Bronchial epithelial cell (primary cell): ENCODE measurements at places on chromosomes 1 and 21. TPM values are rescaled to one million over a fixed set of nuclear protein-coding genes. Genes with fewer than 3 reads are reported as not detected.

- peak; percentile 37 for DNase-seq
Observed at GRCh38 chr1:227788271-227789083, 27.0 kb upstream of the PRSS38 start.

- DNase-seq, result no peak
Observed at GRCh38 chr1:17080880-17081279, 27.0 kb upstream of the SDHB start.

GRCh38 chr1:28860332-28861073, 48.5 kb downstream of the OPRD1 start:
- DNase-seq, result peak; percentile 78

DNA sequence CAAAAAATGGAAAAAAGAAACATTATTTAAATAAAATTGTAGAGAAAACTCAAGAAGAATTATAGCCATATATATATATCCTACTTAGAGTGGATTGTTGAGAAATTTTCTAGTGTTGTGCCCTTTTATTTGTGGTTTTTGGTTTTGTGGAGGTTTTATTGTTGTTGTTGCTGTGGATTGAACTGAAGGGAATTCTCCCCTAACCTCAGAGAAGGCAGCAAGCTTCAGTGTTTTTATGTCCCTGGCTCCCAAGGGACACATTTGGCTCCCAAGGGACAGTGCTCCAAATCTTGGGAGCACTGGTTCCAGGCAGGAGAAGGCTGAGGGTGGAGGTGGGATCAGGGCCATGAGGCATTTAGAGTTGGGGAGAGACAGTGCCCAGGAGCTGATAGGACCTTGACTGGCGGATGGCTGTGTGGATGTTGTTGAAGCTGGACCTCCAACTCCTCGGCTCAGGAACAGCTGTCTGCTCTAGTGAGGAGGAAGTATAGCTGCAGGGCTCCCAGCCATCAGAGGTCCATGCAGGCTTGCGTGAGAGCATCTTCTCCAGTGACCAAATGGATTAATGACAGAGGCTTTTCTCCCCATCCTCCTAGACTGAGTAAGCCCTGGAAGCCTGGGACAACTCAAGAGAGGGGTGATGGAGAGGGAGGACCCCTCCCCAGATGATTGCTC, 100.5 kb downstream of the TEX35 start:
- DNase-seq, result no peak

GRCh38 chr1:159653201-159653600, 61.2 kb downstream of the CRP start:
- DNase-seq, result no peak

DNA sequence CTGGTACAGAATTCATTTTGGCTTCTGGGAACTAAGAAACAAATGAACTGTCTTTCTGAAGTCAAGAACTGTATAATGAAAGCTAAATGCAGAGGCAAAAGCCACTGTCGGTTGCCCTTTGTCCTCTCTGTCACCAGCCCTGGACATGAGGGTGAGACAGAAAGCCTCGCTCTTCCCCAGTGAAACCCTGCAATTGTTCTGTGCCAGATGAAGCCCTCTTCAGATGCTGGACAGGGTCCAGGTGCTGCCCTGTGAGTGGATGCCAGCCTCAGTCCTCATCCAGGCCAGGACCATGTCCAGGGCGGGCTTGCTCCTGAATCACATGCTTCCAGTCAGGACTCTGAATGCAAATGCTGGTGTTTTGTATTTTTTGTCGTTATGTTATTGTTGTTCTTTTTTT, 138.7 kb downstream of the RUNX1 start:
- no peak for DNase-seq

GRCh38 chr21:42980312-42981213, 6.2 kb downstream of the PKNOX1 start:
- DNase-seq, result no peak

- peak; percentile 41 for DNase-seq
Observed at GRCh38 chr1:203408486-203409481, 57.9 kb upstream of the FMOD start.

DNA sequence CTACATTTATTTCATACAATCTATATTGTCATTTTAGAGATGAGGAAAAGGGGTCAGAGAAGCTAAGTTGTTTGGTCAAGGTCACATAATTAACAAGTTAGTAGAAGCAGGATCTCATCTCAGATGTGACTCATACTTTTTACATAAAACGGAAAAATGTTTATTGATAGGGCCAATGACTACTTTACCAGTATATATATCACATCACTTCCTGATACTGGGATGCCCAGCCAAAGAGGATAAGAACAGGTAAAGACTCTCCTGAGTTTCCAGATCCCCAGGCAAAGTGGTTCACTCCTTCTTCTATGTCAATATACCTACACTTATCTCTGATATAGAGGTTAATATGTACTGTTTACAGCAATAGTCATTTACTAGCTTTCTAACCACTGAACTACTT, 21.0 kb downstream of the YIPF1 start:
- DNase-seq, result no peak

- DNase-seq, result no peak
Observed at GRCh38 chr1:14552246-14552965, 46.1 kb upstream of the KAZN start.

- no peak for DNase-seq
Observed at GRCh38 chr21:27740084-27740483, 773.2 kb upstream of the ADAMTS5 start.

- peak; percentile 26 for DNase-seq
Observed at GRCh38 chr1:220527279-220527907, 543 bp upstream of the MARK1 start.

DNA sequence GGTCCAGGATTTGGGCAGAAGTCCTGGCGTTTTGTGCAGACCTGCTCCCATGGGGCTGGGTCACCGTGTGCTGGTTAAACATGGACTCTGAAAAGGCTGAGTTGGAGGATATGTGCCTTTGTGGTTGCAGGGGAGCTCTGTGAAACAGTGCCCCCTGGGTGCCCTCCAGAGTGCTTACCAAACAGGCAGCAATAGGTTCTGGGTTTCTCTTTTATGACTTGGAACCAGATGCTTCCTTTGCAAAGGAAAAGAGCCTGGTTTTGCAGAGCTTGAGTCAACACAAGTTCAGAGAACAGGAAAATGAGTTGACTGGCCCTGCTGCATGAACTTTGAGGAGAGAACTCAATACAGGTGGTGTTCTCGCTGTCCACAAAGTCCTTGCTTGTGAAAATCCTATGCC, 288.9 kb downstream of the TM2D1 start:
- no peak for DNase-seq

DNA sequence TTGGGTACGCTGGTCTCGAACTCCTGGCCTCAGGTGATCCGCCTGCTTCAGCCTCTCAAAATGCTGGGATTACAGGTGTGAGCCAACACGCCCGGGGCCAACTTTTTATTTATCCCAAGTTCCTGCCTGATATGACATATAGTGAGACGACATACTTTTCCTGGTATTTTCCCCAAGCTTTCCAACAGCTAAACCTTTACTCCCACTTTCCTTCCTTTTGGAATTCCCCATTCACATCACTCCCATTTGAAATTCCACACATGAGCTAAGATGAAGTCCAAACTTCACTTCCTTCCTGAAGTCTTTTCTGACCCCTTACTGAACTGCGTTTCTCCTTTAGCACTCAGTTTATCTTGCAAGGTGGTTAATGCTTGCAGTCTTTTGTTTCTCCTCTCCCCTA, 64.1 kb downstream of the S1PR1 start:
- DNase-seq, result no peak

- no peak for DNase-seq
Observed at GRCh38 chr1:168794057-168794456, 65.1 kb upstream of the DPT start.

- DNase-seq, result peak; percentile 74
Observed at GRCh38 chr21:26918323-26919079, 48.4 kb downstream of the ADAMTS5 start.

Gene SLAMF6
- not detected in 2 replicates for total RNA-seq

Gene NHLH1
- not detected in 2 replicates for total RNA-seq

Gene OR10Z1
- total RNA-seq, result not detected in 2 replicates

Gene TRIM58
- not detected in 2 replicates for total RNA-seq

Gene NRIP1
- 48.8 and 64.0 TPM in 2 replicates for total RNA-seq

Gene HAO2
- total RNA-seq, result 0.13 TPM in 1 of 2 replicates, not detected in the other

Gene FLG2
- under 0.01 TPM in 2 replicates for total RNA-seq

Gene TP73
- total RNA-seq, result under 0.01 and 0.13 TPM in 2 replicates

Gene SIM2
- total RNA-seq, result 0.26 TPM in 2 replicates

Gene KAZN
- total RNA-seq, result 4.4 and 4.7 TPM in 2 replicates

Gene SELP
- not detected in 2 replicates for total RNA-seq
